Ureter (tissue), 1 donor: ENCODE measurements at places on chromosomes 2 and 18. TPM values are rescaled to one million over a fixed set of nuclear protein-coding genes. Genes with fewer than 3 reads are reported as not detected.

GRCh38 chr2:118853129-118853640, 5.7 kb upstream of the EN1 start:
- no peak for DNase-seq

- no peak for DNase-seq
Measured at GRCh38 chr2:216283038-216283900, 89.0 kb downstream of the MARCHF4 start.

DNA sequence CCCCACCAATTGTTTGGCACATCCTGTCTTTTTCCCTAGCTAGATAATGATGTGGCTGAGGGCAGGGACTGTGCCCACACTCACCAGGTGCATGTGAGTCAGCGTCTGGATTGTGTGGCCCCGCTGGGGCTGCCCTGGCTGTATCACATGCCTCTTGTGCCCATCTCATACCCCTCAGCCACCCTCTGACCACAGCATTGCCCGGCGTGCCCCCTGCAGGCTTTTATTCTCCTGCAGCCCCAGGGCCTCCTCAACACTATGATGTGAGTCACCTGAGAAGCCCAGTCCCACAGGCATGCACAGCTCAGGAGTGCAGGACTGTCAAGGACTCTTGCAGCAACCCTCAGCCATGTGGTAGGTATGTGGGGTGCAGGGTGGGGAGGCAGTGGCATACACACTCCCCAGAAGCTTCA, 14.8 kb upstream of the STEAP3 start:
- no peak for DNase-seq

- DNase-seq = no peak
Measured at GRCh38 chr2:144510294-144510991, 9.5 kb downstream of the ZEB2 start.

DNA sequence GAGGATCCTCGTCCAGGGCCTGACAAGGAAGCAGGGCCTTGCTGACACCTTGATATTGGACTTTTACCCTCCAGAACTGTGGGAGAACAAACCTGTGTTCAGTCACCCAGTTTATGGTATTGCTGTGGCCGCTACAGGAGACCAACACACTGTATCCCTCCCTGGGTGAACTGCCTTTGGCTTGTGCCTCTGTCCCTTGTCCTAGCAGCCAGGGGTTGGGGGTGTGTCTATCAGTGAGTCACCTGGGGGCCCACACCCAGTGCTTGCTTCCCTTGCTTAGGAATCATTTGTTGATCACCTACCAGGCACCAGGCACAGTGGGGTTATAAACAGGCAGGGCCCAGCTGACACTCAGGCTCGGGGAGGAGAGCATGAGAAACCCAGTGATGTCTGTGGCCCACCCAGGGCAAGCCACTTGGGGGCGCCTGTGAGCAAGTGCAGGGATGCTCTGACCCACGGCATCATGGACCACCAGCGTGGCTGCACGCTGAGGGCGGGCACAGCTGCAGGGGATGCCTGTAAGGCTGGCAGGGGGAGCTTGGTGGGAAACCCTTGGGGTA, 17.1 kb downstream of the TMEM185B start:
- DNase-seq = no peak

- no peak for DNase-seq
Measured at GRCh38 chr2:115364093-115364492, 921.7 kb downstream of the DPP10 start.

- DNase-seq = no peak
Measured at GRCh38 chr18:4455113-4455811, at the start of gene DLGAP1. DLGAP1 (minus strand) TSS chr18:4455307.

GRCh38 chr18:28175150-28175929, 1.6 kb downstream of the CDH2 start:
- no peak for DNase-seq

DNA sequence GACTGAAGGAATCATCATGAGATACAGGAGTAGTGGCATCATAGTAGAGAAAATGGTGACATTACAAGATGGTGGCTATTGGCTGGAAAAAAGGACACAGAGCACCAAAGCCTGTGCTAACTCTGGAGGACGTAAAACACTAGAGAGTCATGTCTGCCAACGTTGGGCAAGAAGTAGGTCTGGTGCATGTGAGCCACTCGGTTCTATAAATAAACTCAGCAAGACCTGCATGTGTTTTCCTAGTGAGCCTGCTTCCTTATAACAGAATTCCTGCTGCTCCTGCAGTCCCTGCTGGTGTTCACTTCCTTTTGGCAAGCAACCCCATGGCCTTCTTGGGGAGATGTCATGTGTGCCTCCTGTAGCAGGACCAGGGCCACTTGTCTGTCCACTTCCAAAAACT, 325.2 kb downstream of the OSR1 start:
- no peak for DNase-seq

DNA sequence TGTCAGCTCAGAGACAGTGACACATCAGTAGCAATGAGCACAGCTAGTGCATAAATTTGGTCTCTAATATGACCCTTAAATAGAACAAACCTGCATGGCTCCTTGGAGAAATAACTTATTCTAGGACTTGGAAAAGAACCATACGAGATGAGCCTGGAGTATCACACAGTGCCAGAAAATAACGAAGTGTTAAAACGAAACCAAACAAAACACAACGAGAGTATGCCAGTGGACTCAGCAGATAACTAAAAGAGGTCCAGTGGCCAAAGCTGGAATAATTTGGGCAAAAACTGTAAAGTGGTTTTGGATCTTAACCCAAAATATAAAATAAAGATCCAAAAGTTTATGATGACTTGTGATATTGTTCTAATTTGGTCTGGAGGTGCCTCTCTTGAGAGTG, 1599.0 kb upstream of the LRRTM1 start:
- DNase-seq = no peak

- DNase-seq = peak; percentile 22
Measured at GRCh38 chr2:64613276-64613675, 40.4 kb downstream of the SERTAD2 start.

- no peak for DNase-seq
Measured at GRCh38 chr18:48992791-48993555, 42.2 kb upstream of the SMAD7 start.

DNA sequence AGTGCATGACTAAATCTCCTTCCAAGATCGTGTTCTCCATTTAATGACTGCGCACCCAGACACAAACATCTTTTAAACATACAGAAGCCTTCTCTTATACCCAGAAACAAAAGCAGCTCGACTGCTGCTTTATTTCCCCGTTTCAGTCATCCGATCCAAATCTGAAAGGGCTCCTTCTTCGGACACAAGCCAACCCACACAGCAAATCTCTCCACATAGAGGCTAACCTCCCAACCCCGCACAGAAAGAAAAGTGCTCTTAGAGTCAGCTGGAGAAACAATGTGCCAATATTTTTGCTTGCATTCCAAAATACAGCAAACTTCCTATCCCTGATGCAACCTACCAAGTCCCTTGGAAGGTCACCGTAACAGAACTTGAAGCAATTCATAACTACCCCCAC, 29.1 kb downstream of the GAREM1 start:
- no peak for DNase-seq

CHRND gene
- not detected for total RNA-seq

CNDP1 gene
- 0.31 TPM for total RNA-seq

THUMPD2 gene
- 24.6 TPM for total RNA-seq

SNTG2 gene
- total RNA-seq = 9.9 TPM

MYO3B gene
- total RNA-seq = 14.1 TPM

NBEAL1 gene
- total RNA-seq = 71.7 TPM

UGT1A4 gene
- 23.2 TPM for total RNA-seq

RAX gene
- total RNA-seq = not detected

CD207 gene
- total RNA-seq = 1.3 TPM

STARD6 gene
- total RNA-seq = not detected

SELENOI gene
- total RNA-seq = 35.7 TPM

KCNG2 gene
- not detected for total RNA-seq

MPP4 gene
- total RNA-seq = not detected

MRPL33 gene
- total RNA-seq = 60.1 TPM
